Gastroesophageal sphincter (tissue), 4 donors: ENCODE measurements at places on chromosomes 7 and 10. TPM values are rescaled to one million over a fixed set of nuclear protein-coding genes. Genes with fewer than 3 reads are reported as not detected.

DNA sequence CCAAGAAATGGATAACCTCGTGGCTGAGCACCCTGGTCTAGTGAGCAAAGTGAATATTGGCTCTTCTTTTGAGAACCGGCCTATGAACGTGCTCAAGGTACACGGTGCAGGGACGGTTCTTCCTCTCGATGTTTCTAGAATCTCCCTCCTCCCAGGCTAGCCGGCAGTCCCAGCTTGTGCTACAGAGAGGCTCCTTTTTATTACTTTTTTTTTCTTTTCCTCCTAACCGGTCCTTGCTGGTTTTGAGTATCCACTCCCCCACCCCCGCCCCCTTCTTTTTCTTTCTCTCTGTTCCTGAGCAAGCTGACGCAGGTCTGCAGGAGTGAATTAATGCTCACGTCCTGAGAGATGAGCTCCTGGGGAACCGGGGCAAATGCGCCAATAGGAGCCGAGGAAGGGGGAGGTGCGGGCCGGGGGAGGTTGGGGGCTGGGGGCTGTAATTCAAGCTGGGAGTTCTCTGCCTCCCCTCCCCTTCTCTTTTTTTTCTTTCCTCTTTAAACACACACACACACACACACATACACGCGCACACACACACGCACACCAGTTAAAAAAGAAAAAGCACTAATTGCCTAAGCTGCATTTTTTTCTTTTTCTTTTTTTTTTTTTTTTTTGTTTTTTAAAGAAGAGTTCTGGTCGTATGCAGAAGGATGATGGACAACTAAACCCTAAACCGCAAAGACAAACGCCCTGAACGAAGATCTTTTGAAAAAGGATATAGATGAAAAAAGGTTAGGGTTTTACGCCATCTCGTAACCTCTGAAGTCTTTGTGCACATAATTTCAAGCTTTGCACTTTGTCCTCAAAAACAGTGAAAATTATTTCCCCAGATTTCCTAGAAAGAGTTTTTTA, 6.6 kb downstream of the CPA2 start:
- no peak for ATAC-seq

- ATAC-seq, result no peak
These were observed 35.6 kb upstream of the CHCHD3 start for GRCh38 chr7:133117452-133117851.

- ATAC-seq, result no peak
These were observed 53.8 kb upstream of the ITGB8 start for GRCh38 chr7:20276705-20277472.

Gene CALCR
- total RNA-seq, result not detected

GRCh38 chr10:45444022-45444421, 70.0 kb downstream of the ALOX5 start:
- ATAC-seq, result no peak

GRCh38 chr7:157671358-157672255, 334.8 kb downstream of the DNAJB6 start:
- no peak for ATAC-seq

DNA sequence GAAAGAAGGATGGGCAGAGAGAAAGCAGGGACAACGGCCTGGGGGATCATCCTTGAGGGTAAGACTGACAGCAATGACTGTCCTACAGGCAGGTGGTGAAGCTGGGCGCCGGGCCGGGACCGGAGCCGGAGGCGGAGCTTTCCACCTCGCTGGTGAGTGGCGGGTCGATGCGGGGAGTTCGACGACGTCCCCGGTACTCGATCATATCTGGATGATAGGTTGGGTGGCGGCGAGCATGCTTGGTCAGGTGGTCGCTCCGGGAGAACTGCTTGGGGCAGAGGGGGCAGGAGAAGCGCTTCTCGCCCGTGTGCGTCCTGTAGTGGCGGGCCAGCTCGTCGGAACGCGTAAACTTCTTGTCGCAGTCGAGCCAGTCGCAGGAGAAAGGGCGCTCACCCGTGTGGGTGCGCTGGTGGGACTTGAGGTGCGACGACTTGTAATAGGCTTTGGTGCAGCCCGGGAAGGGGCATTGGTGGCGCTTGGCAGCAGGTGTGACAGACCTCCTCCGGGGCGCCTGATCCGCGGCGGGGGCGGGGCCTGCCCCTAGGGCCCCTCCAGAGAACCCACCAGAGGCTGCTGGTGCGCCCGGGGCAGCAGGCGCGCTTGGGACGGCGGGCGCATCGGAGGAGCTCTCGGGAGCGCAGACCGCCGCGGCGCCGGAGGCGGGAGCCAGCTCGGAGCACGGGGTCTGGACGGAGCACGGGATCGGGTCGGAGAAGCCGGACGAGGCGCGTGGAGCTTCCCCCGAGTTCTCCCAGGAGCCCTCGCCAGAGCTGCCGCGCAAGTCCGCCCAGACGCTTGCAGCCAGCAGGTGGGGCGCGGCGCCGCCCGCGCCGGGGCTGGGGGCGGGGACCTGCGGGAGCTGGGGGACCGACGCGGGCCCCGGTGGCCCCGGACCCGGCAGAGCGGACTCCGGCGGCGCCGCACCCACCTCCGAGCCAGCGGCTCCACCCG, 752 bp downstream of the KLF14 start:
- ATAC-seq, result peak; percentile 31

GRCh38 chr7:1725199-1725690, 55.2 kb downstream of the ELFN1 start:
- ATAC-seq, result peak; percentile 32

Gene EMX2
- 0.32 TPM for total RNA-seq

GRCh38 chr10:6778992-6779701, 199.1 kb upstream of the PRKCQ start:
- ATAC-seq, result no peak

DNA sequence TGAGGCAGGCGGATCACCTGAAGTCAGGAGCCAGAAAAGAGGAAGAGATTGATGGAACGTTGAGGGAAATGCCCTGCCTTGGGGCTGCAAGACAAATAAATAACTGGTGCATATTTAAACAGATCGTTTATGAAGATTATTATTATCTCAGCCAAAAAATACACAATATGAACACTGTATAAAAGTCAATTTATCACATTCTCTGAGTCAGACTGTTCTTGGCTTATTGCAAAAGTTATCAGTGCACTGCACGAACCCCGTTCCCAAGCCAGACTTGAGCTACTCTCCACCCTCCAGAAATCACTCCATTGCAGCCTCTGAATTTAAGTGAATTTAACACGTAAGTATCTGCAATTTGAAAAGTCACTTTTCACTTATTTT, 1.6 kb downstream of the DNMBP start:
- ATAC-seq, result no peak

Gene DPP6
- total RNA-seq, result 14.3 TPM

DNA sequence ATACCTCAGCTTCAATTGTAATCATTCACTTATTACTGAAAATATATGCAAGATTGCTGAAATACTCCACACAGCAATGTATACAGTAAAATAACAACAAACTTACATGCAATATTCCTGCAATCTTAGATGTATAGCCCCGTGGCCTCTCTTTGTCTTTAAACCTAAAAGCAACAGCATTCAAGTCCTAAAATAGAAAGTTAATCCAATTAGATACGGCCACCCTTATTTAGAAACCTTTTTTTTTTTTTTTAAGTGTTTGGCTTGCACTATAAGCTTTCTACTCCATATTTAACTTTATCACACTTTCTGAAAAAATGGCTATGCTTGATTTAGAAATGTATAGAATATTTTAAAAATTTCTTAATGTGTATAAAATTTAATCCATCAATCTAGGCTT, 67.6 kb downstream of the IDE start:
- no peak for ATAC-seq

GRCh38 chr10:87093632-87094372, 841 bp downstream of the GLUD1 start:
- ATAC-seq, result peak; percentile 22

GRCh38 chr10:59709395-59710125, at the start of gene SLC16A9:
TSS of gene SLC16A9 (minus strand) at chr10:59709850. CDS start at chr10:59684291, 25,559 bp downstream.
- peak; percentile 74 for ATAC-seq

DNA sequence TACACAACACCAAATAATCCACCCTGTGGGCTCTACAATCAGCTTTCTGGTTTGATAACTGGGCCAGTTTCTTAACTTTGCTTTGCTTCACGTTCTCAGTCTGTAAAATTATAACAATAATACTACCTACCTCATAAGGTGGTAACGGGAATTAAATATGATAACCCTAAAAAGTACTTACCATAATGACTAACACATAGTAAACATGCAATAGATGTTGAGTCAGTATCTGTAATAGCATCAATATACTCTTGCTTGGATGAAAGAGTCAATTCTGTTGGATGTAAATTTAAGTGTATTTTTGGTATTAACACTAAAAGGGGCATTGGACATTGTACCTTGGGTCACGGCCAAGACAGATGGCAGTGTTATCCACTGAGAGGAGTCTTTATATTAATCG, 160.5 kb downstream of the FOXP2 start:
- no peak for ATAC-seq

Gene PLPP4
- total RNA-seq, result 2.5 TPM

Gene CYP26A1
- not detected for total RNA-seq

Gene SHTN1
- total RNA-seq, result 5.0 TPM

DNA sequence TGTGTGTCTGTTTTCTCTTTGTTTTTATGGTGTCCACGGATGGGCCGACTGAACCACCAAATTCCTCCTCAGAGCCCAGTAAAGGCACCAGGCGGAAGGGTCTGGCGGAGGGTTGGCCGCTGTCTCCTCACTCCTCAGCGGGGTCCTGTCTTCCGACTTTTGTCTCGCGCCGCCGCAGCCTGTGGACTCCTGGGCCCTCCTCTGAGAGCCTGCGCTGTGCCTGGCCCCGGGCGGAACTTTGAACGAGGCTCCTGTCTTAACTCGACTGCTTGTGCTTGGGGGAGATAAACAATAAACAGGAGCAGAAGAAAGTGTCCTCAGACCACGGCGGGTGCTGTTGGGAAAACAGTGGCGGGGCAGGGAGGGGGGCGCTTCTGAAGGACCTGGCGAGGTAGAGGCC, 2.2 kb upstream of the FAM20C start:
- no peak for ATAC-seq

Gene PDK4
- 409 TPM for total RNA-seq

DNA sequence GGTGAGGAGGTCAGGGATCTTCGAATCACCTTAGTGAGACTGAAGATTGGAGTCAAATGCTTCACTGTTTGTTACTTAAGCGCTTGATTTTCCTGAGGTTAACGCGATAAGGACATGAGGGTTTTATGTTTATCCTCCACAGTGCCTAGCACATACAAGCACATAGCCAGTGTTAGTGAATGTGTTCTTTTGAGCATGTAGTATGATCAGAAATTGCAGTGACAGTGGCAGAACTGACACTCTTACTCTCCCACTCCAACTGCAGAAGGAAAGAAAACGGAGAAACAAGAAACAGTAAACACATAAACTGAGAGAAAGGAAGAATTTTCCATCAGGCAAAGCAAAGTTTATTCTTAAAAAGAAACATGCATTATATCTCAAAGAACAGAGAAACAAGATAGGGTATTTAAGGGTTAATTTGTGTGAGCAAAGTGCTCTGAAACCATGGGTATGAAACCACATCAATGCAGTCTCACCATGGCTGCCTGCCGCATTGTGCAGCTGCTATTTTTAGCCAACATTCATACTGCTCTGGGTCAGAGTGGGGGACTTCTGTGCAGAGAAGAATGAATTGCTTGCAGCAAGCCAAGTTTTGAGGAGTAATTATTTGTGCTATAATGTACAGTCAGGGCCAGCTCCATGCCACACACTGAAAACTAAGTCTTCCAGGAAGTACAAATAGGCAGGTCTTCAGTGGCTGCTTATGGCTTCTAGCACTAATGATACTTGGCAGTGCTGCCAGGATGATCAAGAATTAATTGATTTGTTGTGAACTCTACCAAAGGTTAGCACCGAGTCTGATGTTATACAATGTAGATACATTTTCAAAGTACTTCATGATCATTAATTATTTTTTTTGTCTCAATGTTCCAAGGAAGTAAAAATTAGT, 152.0 kb downstream of the MACC1 start:
- no peak for ATAC-seq

DNA sequence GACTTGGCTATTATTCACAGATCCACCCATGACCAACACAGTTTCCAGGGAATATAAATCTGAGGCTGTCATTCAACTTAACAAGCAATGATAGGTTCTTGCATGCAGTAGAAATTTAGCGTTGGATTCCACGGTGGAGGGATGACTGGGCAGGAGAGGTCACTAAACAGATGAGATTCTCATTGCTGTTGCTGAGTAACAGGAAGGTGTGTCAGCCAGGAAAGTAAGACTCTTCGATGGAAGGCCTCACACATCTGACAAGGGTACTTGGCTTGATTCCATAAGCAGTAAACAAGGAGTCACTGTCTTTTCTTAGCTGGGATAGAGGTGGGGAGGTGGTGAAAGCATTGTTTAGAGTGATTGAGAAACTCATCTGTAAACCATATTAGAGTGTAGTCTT, 1152.0 kb downstream of the SORCS3 start:
- no peak for ATAC-seq

DNA sequence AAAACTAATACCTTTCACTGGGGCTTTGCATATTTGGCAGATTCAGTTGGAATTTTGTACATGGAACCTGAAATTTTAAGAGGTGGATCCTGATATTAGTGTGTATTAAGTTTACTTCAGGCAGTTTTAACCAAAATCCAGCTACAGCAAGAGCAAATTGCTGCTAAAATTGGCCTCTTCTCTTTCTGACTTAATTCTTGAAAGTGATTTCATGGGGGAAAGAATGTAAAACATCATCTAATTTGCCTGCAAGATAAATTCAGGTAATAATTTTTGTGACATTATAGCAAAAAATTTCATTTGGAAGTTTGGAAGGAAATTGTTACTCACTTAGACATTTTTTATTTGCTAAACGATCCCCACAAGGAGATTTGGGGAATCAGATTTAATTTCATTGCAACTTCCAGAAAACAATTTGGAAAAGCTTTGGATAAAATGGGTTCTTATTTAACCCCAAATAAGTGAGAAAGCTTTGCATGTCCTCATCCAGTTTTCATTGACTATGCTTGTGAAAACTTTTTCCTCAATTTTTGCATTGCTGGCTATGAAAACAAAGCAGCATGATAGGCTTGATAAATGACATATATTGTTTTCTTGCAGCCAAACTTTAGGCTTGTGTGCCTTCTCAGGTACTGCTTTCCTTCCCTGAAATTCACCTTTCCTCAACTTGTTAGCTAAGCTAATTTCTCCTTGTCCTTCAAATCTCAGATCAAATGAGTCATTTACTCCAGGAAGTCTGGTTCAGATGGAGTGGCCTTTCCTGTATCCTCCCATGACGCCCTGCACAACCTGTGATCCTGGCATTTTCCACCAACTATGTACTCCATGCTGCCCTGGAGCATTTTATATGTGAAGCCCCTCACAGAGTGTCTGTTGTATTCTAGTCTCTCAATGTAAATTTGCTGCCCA, 27.4 kb upstream of the ZNF438 start:
- no peak for ATAC-seq

- peak; percentile 29 for ATAC-seq
These were observed 73.3 kb downstream of the ZMIZ1 start for GRCh38 chr10:79142064-79142491.

Gene GARIN1A
- total RNA-seq, result 0.25 TPM
